Fibroblast of villous mesenchyme (primary cell): ENCODE measurements at places on chromosomes 6 and 20. TPM values are rescaled to one million over a fixed set of nuclear protein-coding genes. Genes with fewer than 3 reads are reported as not detected.

The TCP1 gene
- 219 and 285 TPM in 2 replicates for total RNA-seq

The TMEM14C gene
- total RNA-seq, result 120 and 142 TPM in 2 replicates

The NOX3 gene
- not detected in 2 replicates for total RNA-seq

GRCh38 chr6:3620389-3620788, 131.1 kb downstream of the PXDC1 start:
- DNase-seq, result no peak

DNA sequence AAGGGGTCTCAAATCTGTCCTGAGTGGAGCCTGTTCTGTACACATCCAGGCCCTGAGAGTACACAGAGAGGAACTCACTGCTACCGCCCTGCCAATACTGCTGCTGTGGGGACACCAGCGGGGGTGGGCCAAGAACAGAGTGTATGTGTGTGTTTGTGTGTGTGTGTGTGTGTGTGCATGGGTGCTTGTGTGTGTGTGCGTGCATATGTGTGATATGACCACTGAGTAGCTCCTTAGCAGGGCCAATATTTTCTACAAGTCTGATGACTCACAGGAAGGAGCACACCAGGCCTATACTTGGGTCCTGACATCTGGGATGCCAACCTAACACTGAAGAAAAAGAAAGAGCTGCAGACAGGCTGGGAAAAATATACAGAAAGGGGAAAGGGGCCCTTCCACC, 1.4 kb downstream of the RAET1E start:
- peak; percentile 10 for DNase-seq

DNA sequence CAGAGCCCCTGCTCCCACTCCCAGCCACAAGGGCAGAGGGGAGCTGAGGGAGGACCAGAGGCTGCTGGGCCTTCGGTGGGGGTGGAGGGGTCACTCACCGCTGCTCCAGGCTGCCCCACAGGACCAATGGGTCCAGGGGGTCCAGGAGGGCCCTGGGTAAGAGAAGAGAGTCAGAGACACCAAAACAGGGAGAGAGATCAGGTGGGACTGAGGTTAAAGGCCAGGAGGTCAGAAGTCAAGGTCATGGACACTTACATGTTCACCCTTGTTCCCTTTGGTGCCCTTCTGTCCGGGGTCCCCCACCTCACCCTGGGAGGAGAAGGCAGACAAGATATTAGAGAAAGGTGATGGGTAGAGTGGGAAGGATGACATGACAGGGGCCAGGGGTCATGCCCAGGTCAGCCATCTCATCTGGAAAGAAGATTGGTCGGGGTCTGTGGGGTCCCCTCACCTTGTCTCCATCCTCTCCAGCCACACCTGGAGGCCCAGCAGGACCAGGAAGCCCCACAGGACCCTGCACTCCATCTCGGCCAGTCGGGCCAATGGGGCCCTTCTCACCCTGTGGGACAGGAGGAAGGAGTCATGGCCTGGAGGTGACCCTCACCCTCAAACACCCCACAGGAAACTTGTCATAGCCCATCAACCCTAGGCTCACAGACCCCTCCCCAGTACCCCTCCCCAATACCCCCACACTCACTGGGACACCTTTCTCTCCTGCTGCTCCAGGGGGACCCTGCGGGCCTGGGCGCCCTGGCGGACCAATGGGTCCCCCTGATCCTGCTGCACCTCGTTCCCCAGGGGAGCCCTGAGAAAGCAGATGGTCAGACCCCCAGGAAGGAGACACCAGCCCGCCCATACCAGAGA, 21.0 kb downstream of the COL11A2 start:
- no peak for DNase-seq

GRCh38 chr6:103183831-103184411, 1675.8 kb downstream of the HACE1 start:
- no peak for DNase-seq

DNA sequence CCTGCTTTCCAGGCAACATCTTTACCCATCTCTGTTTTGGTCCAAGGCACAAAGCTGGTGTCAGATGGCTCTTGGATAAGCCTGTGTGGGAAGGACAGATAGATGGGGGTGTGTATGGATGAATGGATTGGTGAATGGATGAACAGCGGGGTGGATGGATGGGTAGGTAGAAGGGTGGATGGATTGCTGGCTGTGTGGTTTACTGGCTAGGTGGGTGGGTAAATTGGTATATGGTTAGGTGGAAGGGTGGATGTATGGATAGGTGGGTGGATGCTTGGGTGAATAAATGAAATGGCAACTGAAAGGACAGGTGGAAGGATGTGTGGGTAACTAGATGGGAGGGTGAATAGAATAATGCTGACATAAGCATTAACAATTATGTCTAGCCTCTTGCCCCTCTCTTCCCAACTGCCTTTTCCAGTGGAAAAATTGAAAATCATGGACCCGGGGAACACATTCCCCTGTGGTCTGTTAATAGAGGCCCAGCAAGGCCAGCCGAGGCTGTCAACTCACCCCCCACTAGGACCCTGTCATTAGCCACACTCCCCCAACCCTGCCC, 43.8 kb upstream of the RSPO4 start:
- no peak for DNase-seq

DNA sequence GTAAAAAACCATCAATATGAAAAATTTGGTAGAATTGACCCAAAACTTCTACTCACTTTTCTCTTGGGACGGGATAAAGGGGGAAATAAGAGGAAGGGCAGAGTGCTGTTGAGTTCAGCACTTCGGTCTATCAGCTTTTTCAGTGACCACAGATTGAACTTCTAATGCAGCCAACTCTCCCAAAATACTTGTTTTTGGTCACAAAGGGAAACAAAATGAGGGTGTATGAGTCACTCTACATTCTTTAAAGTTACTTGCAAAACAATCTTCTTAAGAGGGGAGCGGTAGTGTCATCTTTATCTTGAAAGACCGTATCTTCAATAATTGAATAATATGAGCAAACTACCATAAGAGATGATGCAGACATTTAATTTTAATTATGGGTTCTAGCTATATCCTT, 661.3 kb downstream of the CD109 start:
- peak; percentile 36 for DNase-seq

- DNase-seq, result no peak
Measured at GRCh38 chr20:29740601-29740950, 1516.9 kb upstream of the DEFB115 start.

DNA sequence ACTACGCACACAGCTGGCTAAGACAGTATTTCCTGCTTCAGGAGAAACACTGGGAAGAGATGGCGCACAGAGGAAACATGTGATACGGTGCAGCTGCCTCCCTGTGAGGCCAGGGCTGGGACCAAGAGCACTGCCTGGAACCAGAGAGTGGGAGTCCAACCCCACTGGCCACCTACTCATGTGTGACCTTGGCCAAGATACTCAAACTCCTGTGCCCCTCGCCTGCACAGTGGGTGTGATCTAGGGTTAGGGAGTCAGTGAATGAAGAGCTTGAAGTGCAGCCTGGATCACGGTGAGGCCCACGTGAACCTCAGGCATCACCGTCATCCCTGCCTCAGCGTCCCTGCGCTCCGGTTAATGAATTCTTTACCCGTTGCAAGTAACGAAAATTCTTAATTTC, 41.7 kb upstream of the MPC1 start:
- no peak for DNase-seq
